ENCODE measurements at places on chromosomes 7 and 10.

DNA sequence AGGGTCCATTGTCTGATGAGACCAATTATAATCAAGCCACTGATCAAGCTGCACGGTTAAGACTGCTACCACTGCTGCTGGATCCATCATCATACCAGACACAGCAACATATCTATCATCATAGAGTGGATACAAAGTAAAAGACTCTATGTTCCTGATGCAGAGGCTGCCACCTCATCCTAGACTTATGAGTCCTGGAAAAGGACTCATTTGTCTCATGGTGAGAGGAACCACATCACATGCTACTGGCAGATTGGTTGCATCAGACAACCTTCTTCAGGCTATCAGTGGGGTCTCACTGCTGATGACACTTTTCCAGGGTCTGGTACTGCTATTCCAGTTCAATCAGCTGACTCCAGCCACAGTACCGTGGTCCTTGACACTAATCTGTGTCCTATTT, 79.0 kb downstream of the ABI1 start:
- peak; percentile 22 for DNase-seq

DNA sequence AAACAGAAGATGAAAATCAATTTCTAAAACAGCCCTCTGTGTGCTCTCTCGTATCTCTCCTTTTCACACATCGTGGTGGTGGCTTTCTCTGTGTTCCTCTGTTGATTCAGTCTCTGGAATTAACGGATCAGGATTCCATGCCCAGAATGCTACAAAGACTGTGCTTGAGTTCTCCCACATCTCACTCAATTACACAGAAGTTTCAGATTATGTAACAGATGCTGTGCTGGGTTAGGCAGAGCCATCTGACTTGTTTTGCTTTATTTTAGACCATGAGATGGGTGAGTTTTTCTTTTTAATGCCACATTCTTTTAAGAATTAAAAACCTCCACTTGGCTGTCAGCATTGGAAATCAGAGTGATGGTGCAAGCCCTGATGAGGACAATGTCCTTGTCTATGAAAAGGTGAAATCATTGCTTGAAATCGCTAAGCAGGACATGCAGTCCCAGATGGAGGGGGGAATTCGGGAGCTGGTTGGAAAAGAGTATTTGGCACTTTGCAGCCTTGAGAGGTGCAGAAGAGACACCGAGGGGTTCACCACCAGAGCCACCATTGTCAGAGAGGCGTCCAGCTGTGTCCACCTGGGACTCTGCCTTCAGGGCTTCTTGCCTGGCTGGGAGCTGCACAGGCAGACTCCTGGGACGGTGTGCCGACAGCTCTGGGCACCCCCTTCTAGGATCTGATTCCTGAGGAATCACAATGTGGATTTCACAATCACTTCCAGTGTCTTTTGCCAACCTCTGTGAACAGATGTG, 80.4 kb downstream of the EGFR start:
- DNase-seq, result no peak

DNA sequence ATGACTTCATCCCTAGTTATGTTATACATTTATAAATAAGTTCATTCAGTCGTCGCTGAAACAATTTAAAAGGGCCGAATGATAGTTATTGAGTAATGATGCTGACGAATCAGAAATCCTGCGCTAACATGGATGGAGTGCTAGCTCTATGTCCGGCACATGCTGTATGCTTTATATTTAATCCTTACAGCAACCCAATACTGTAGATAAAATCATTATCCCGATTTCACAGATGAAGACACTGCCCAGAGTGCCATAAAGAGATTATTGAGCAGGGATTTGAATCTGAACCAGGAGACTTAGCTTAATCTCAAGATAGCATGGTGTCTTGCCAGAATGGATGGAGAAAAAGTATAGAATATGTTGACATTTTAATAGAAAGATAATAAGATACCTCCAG, 1.1 kb upstream of the ICA1 start:
- no peak for DNase-seq

- peak; percentile 52 for DNase-seq
These were observed 193.7 kb downstream of the RNLS start for GRCh38 chr10:88389456-88389855.

DNA sequence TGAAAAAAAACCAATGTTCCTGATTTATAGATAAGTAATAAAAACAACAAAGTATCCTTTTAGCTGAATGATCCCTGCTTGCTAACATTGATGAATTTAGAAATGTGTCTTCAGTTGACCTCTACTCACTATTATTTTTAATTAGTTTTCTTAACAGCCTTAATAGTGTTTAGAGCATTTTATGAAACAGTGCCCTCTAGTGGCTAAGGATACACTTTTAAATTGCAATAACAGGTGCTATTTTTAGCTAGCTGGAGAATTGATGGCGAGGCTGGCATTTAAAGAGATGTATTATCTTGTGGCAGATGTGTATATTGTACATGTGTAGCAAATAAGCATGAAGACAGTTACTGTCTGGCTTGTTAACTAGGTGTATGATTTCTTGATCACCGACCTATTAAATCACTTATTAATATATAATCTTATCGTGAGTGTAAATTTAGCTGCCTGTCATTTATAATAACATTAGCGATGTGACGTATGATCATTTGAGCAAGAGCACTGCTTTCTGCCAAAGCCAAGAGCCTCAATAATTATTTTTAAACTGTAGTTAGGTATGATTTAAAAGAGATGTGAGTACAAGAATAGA, 451.9 kb downstream of the DPP6 start:
- DNase-seq, result peak; percentile 40

GRCh38 chr7:36315309-36315944, 74.2 kb upstream of the ANLN start:
- no peak for DNase-seq

GRCh38 chr10:10914144-10914543, 103.5 kb upstream of the CELF2 start:
- DNase-seq, result no peak

DNA sequence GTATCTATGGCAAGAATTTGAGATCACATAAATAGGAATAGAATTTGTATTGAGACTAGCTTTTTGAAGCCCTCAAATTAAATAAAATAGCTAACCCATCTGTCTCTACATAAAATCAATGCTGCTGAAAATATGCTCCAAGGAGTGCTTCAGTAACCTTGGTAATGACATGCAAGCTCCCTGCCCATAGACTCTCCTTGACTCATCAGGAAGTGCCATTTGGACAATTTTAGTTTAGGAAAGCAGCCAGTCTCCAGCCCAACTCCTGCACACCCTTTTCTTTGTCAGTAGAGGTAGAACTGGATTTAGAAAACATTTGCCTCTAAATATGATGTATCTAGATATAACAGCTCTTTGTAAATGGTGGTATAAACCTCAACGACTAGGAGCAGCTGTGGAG, 69.9 kb upstream of the PTPRZ1 start:
- no peak for DNase-seq

DNA sequence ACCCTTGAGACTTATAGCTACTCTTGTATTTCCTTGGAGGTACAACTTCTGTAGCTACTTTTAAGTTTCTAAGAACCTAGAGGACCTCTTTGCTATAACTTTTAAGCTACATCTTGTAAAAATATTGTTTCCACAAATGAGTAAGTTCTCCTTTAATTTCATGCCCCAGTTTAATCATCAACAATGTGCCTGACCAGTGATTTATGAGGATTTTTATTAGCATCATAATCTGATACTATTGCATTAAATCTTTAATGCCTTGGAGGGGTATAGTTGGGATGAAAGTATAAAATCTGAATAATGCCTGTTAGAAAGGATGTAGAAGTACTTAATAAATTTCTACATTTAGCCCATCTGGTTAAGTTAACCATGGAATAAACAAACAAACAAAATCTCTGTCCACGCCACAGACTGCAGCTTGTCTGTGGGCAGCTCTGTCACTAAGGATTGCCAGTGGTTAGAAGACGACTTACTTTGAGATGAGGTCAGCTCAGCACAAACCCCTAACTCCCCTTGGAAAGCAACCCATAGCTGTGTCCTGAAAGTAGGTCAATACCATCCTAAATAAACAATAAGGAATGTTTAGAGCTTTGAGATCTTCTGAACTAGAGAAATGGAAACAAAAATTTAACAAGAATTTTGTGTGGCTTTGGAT, 18.3 kb downstream of the UBE2D1 start:
- DNase-seq, result no peak

DNA sequence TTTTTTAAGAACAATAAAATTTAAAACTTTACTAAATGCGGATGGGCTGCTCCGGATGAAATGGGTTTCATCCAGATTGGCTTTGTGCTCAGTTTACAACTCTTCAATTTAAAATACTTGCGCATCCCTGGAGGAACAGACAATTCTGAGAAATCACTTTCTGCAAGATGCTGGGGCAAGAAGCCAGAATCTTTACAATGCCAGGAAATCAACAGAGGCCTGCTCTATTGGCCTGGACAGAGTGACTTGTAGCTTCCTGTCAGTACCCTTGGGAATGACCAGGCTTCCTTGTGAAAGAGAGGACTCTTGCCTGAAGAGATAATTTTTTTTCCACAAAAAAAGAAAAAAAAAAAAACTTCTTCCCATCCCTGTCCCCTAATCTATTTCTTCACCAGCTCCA, 3.9 kb upstream of the FAM13C start:
- no peak for DNase-seq

- DNase-seq, result no peak
These were observed 23.8 kb downstream of the PDGFA start for GRCh38 chr7:495761-496321.

- DNase-seq, result no peak
These were observed 52.1 kb downstream of the MYL10 start for GRCh38 chr7:101576998-101577397.

DNA sequence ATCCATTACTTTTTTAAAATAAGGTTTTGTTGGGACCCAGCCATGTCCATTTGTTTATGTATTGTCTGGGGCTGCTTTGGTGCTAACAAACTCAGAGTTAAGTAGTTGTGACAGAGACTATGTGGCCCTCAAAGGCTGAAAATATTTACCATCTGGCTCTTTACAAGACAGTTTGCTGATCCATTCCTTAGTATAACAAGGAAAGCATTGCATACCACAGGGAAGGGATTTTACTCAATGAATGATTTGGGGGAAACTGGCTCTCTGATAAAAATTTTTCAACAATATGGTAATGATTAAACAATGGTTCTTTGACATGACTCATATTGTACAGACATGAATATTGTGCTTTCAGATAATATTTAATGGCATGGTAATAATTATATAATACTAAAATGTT, 738.1 kb downstream of the KCNMA1 start:
- no peak for DNase-seq

DNA sequence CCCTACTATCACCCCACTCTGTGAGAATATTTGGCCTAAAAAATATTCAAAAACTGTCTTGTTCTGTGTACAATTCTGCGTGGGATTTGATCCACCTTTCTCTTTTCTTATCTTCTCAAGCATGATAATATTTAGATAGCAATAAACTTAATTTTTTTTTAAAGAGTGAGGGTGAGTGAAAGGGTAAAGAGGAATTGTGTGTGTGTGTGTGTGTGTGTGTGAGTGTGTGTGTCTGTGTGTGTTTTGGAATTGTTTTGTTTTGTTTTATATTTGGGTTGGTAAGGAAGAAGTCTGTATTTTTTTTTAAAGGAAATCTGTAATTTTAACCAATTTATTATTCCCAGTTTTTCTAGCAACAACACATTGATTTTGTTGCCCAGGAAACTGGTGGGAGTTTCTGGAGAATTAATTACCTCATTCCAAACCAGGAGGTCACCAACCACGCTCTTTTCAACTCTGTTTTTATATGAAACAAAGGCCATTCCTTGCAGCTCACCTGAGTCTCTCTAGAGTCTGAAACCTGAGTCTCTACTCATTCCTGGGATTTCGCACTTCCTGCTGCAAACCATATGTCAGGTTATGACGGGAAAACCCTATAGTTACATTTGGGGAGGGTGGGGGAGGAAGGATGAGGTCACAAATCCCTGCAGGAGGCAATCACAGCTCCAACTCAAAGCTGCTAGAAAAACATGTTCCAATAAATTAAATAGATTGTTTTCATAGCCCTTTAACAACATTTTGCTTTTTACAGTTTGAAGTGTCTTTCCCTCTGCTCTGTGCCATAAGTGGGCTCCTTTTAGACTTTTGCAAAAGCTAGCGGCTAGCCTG, 38.1 kb upstream of the XPNPEP1 start:
- no peak for DNase-seq

DNA sequence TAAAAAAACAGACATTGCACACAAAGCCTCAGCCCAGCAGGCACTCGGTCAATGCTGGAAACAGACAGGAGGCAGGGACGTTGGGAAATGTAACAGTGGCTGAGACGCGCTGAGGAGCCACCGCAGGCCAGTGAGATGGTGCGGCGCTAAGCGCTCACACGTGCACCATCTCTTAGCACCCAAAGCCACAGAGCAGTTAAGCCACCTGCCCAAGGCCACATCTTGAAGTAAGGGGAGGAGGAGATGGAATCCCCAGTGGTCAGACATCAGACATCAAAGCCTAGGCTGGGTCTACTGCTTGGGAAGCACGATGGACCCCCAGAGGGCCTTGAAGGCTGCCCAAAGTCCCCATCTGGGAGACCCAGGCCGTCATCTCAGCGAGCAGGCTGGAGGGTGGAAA, 15.6 kb downstream of the LAT2 start:
- DNase-seq, result no peak

DNA sequence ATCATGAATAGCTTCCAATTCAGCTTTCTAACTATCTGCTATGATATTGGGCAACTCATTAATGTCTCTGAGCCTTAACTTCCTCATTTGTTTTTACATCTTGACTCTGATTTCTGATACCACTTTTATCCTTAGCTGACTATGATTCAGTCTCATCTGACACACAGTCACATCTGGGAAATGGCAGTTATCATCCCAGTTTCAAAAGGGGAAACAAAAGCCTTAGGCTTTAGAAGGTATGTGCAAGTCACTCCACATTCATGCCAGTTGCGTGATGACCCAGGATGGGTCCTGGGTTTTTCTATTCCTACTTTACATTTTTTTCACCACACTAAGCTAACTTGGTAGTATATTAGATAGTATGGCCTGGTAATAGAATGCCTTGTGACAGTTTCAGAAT, 12.7 kb downstream of the SCIN start:
- DNase-seq, result no peak

DNA sequence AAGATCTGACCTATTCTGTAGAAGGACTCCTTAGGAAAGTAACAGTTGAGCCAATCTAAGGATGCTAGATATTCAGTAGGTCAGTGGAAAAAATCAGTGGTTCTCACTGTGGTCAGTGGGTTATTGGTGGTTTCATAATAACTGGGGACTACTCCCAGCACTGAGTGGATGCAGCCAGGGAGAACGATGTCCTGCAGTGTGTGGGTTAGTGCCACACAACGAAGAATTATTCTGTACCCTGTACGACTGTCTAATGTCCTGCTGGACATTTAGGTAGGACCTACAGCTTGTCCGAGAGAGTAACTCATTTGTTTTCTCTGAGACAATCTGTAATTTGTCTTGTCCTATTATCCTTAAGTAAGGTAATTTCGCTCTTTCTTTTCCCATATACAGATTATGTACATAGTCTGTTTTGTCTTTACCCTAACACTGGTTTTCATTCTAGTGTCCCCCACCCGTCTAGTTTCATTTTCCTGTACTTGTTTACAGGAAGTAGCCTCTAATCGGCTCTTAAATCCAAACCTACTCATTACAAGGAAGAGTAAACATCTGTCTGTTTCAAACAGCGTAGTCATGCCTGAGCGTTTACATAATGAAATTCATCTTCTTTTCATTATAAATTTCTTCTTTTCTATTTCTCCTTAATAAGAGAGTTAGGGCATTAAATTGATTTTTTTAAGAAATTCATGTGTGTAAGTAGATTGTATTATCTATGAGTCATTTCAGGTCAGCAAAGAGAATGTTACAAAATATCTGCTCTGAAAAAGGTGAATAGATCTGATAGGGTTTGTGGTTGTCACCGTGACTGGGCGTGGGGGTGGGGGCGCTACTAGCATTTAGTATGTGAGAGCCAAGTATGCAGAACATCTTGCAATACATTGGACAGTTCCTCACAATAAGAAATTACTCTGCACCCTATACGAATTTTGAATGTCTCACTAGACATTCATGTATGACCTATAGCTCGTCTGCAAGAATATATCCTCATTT, 8.3 kb upstream of the ZC3HAV1L start:
- peak; percentile 82 for DNase-seq
